IMR-90 (cell line): ENCODE measurements at places on chromosomes 7 and 10. TPM values are rescaled to one million over a fixed set of nuclear protein-coding genes. Genes with fewer than 3 reads are reported as not detected.

Gene PTPRZ1
- not detected in 2 replicates for total RNA-seq

Gene SKAP2
- total RNA-seq, result 5.7 and 11.1 TPM in 2 replicates

Gene HOXA11
- not detected in 2 replicates for total RNA-seq

Gene TAS2R60
- total RNA-seq, result not detected in 2 replicates

Gene PNLIP
- total RNA-seq, result not detected in 2 replicates

Gene TMEM26
- total RNA-seq, result 0.36 and 0.56 TPM in 2 replicates

Gene SPDYE3
- not detected in 2 replicates for total RNA-seq

Gene GBX1
- total RNA-seq, result not detected in 2 replicates

Gene SPDYE2B
- not detected in 2 replicates for total RNA-seq

Gene NPSR1
- not detected in 2 replicates for total RNA-seq

Gene CTAGE6
- total RNA-seq, result under 0.01 and 0.18 TPM in 2 replicates

Gene PRSS37
- not detected in 2 replicates for total RNA-seq

Gene SCIN
- under 0.01 TPM in 1 of 2 replicates, not detected in the other for total RNA-seq
